ENCODE measurements at places on chromosomes 3 and 15. TPM values are rescaled to one million over a fixed set of nuclear protein-coding genes. Genes with fewer than 3 reads are reported as not detected.

The GADL1 gene
- not detected for polyA plus RNA-seq

The DUOXA2 gene
- polyA plus RNA-seq: not detected

DNA sequence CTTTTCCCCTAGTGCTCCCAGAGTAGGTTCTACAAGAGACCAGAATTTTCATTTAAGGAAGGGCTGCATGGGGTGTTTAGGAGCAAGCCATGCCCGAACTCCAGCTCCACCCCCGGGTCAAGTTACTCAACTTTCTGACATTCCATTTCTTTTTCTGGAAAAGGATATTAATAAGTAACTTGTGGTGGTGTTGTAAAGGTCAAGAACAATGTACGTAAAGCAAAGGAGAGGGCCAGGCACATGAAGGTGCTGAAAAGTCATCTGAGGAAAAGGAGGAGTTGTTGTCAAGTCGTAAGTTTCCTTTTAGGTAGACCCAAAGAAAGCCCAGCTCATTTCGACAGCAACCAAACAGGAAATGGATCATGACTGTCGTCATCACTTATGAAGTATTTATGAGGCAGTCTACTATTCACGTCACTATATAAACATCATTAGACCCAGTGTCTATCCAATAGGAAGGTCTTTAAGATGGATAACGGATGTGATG is 319.6 kb upstream of the IL12A start:
- DNase-seq: no peak

- DNase-seq: no peak
Measured at GRCh38 chr15:67832897-67833709, 6.7 kb downstream of the RNU6-1 start.

The CLRN1 gene
- polyA plus RNA-seq: not detected

DNA sequence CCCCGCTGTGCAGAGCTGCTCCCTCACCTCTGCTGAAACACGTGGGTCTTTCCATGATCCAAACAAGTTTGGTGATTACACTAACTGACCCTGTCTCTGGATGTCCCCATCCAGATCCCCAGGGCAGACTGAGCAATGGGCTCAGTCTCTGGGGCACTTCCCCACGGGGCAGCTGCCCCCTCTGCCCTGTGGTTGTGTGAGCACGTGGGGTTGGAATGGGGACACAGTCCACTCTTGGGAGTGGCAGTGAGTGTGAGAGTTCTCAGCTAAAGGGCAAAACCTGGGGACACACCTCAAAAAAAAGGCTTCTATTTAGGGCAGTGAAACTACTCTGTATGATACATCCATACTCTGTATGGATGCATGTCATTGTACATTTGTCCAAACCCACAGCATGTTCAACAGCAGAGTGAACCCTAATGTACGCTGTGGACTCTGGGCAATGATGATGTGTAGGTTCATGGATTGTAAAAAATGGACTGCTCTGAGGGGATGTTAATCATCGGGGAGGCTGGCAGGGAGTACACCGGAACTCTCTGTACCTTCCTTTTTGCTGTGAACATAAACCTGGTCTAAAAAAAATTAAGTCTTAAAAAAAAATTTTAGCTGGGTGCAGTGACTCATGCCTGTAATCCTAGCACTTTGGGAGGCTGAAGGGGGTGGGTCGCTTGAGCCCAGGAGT is 49.9 kb upstream of the BLM start:
- DNase-seq: no peak

DNA sequence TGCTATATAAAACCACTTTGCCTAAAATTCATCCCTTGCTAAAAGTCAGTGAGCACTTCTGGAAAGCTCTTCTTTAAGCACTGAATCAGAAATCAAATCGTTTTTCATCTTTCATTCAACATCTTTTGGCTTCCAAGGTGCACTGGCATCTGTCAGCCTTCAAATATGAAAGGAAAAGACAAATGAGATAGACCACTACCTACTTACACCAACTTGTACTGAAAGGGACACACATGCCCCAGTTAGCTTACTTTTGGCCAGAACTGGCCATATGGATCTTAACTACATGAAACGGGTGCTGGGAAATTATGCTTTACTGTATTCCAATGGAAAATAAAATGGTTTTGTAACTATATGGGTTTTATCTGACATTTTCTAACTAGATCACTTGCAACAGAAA is 332.0 kb upstream of the ARPP21 start:
- no peak for DNase-seq

DNA sequence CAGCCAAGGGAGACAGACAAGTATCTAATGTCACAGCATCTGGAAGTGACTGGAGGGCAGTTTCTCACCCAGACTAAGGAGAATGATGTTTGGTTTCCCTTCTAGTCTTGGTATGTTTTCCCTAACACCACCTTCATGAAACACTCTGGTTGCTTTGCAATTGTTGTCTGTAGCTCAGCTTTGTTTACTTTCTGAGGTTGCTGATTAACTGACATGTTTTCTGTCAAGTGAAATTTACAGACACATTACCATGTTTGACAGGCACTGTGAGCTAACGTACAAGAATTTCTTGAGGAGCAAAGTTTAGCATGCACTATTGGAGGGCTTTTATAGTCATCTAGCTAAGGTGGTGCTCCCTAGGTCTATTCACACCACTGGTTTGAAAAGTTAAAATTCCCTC is 131.6 kb upstream of the NECTIN3 start:
- DNase-seq: no peak

The VGLL3 gene
- polyA plus RNA-seq: 98.8 TPM

- DNase-seq: no peak
Measured at GRCh38 chr3:51510996-51511395, 11.2 kb upstream of the DCAF1 start.

The FSIP1 gene
- 0.65 TPM for polyA plus RNA-seq

- DNase-seq: no peak
Measured at GRCh38 chr3:35849963-35850362, 210.6 kb downstream of the ARPP21 start.

The P4HTM gene
- polyA plus RNA-seq: 25.8 TPM

DNA sequence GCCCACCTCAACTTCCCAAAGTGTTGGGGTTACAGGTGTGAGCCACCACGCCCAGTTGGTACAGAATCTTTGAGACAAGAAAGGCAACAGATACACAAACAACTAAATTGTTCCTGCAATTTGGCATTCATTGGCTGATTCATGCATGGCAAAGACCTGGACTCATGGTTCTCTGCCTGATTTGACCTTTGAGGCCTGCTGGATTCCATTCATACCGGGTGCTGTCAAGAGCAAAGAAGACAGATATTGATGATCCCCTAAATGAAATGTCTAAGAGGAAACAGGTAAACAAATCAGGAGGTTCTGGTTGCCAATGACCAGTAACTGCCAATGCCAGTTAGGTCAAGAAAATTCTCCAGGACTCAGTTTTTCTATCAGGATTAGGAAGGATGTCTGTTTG is 43.9 kb upstream of the RAD18 start:
- DNase-seq: no peak

DNA sequence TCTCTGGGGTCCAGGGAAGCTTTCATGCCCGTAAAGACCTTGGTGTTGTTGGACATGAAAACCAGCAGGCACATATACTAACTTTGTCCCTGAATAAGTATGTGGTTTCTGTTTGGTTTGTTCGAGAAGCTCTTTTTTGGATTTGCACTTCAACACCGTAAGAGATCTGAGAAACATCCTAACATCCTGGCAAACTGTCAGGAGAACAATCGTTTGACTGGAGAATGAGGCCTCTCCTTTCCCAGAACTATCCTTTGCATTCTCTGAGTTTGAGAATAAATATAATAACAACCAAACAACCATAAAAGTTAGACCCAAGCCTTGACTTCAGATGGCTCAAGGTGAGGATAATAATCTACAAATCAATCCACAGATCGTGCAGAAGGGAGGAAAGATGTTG is 230.4 kb upstream of the WNT5A start:
- no peak for DNase-seq

The FANCD2 gene
- polyA plus RNA-seq: 5.6 TPM

The THRB gene
- polyA plus RNA-seq: 0.83 TPM

DNA sequence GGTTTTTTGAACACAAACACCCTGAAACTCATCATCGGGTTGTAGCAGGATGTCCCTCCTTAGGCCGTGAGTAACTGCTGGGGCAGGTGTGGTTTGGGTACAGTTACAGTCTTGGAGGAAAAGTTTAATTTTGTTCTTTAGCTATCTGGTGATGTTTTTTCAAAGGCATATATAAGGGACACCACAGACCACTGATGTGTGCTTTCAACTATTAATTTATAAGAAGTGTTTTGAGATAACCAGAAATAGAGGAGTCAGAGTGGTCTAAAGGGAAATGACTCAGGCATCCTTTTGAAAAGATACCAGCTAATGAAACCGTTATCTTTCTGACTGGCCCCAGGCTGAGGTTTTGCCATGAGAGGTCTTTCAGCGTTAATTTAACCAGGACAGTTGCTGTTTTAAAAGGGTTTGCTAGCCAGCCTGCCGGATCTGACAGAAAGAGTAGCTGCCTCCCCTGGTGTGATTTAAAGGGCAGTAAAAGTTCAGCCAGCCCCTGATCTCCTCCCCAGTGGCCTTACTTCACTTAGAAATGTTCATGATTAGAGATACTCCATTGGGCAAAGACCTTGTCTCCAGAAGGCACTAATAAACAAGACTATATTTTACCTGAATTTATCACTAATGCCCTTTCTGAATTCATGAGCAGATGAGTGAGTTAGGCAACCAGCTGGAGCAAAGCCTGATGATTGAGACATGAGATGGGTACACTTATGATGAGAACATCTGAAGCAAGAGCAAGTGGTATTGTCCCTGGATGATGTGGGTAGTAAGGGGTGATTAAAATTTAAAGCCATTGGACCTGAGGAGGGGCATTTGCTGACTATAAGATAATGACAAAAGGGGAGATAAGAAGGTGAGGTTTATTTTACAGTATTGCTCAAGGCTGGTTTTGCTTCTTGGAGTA is 482.5 kb upstream of the TBL1XR1 start:
- DNase-seq: no peak

The TJP1 gene
- 58.3 TPM for polyA plus RNA-seq

The WDR5B gene
- 2.8 TPM for polyA plus RNA-seq

The HCLS1 gene
- 3.7 TPM for polyA plus RNA-seq

DNA sequence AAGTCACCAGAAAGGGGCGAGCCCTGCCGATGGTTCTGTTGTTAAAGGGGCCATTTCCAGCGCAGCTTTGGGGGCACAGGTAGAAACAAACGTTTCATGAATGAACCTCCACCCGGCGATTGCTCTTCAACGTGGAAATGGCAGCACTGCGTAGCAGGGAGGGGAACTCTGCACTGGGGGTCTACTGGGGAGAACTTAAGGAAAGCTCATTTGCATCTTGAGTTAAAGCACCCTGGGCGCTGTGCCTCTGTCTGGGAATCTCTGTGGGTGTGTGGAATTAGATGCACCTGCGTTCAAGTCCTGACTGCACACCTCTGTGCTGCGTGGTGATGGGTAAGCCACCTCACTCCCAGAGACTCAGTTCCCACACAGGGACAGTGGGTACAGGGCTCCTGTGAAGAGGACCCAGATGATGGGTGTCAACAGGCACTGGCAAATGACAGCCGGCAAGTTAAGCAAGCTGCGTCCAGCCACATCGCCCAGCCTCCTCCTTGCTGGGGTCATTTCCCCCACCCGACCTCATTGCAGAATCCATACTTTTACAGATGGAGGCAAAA is 68.8 kb downstream of the ASB7 start:
- no peak for DNase-seq

- no peak for DNase-seq
Measured at GRCh38 chr3:11832981-11833905, 13.4 kb downstream of the TAMM41 start.

DNA sequence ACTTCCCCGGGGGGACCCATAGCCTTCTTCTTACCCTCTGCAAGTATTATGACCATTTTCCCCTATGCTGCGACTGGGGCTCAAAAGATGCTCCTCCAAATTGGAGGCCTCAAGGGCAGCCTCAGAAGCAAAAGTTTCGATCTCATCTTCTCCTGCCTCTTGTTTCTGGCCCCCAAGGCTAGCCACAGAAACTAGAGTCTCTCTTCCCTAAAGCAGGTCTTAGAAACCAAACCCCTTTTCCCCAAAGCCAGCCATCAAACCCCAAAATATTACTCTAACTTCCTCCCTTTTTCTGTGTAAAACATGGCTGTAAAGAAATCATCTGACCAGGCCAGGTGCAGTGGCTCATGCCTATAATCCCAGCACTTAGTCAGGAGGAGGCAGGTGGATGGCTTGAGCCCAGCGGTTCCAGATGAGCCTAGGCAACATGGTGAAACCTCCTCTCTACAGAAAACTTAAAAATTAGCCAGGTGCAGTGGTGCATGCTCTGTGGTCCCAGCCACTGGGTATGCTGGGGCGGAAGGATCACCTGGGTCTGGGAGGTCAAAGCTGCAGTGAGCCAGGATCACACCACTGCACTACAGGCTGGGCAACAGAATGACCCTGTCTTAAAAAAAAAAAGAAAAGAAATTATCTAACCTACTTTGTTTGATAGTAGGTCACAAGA is 36.7 kb upstream of the MFGE8 start:
- no peak for DNase-seq

DNA sequence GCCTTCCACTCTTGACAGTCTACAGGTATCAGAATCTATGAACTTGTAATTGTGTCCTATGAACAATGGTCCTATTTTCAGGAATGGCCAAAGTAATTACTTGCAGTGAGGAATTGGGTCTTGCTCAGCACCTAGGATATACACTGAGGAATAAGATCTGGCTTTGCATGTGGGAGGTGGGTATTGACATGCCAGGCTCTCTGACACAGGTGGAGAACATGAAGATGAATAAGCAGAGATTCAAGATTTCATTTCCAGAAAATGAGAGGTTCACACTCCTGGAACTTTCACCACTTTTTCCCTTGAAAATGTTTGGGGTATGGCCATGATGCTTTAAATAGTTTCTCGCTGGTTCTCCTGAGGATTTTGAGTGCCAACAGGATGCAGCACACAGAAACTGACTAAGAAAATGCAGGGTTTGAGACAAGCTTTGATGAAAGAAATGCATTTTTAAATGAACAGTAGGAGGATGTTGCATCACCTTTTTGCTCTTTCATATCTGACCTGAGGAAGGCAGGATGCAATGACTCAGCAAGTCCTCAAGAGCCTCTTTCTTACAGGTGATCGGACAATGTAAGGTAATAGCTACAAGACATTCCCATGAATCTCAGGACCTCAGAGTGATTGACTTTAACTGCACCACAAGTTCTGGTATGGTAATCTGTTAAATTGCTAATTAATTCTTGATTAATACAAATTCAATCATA is 3.7 kb downstream of the HRG start:
- DNase-seq: no peak

- no peak for DNase-seq
Measured at GRCh38 chr3:37271611-37272010, 97.2 kb upstream of the LRRFIP2 start.

The LYZL4 gene
- not detected for polyA plus RNA-seq

The SLCO3A1 gene
- polyA plus RNA-seq: 5.2 TPM

The PDZRN3 gene
- 5.1 TPM for polyA plus RNA-seq

DNA sequence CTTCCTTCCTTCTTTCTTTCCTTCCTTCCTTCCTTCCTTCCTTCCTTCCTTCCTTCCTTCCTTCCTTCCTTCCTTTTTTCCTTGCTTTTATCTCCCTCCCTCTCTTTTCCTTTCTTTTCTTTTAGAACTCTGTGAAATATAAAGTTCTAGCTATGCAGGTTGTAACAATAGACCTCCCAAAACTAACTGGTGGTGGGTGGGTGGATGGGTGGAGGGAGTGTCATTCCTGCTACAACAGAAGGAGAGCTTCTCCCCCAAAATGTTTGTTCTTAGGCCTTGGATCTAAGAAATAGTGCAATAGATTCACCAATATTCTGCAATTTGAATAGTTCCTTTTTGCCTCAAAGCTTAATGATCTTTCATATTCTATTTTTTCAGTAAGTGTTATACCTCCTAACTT is 215.9 kb downstream of the GAP43 start:
- DNase-seq: no peak
